Fibroblast of skin of left biceps (primary cell): ENCODE measurements at places on chromosomes 4 and X.

- no peak for DNase-seq
These were observed 49.5 kb downstream of the HTRA3 start for GRCh38 chr4:8319061-8319460.

GRCh38 chrX:40473460-40474204 lies 107.1 kb upstream of the ATP6AP2 start:
- DNase-seq: no peak

DNA sequence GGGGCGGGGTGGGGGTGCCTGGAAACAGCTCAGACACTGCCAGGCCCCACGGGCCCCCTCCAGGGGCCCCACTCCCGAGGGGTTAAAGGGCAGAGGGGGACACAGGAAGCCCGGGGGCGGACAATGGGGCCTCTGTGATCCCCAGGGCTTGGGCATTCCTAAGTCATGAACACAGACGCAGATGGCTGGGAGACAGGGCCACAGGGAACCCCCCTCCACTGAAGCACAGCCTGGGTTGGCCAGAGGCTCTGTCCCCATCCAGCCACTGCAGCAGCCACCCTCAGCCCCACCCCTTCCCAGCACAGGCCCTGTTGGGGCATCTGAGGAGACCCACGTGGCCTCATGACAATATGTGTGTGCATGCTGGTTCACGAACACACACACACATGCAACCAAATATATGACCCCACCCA lies 3.9 kb downstream of the L1CAM start:
- DNase-seq: no peak

DNA sequence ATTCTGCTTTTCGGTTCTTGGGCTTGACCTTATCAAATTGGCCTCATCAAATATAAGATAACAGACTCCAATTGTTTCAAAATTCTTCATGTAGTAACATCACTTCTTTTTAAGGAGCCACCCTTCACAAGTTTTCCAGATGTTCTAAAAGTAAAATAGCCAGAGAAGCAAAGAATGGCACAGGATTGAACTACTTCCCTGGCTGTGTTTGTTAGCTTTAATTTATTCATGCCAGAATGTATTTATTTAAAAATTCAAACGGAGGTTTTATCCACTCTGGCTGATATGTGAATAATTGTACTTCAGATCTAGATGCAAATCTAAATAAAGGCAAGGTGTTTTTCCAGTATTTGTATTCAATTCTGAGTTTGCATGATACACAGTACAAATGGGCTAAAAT lies 581.3 kb upstream of the TENM3 start:
- DNase-seq: no peak

DNA sequence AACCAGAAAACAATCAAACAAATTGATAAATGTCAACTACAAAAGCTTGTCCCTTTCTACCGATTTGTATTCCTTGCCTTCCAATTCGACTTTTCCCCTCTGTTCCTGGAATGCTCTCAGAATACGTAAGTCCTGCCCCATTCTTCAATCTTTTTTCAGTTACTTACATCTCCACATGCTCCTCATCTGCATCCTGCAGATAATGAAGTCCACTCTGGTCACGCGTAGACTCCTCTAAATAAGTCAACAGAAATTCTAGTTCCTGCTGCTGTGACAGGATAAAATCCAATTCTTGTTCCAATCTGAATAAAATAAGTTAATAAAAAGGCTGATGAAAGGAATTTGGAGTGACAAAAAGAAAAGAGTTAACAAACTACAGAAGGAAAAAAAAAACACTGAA lies 34.4 kb upstream of the RBM41 start:
- DNase-seq: no peak

- DNase-seq: no peak
These were observed 167.0 kb downstream of the ATP10D start for GRCh38 chr4:47652092-47652491.

- DNase-seq: no peak
These were observed 16.2 kb upstream of the LAMP2 start for GRCh38 chrX:120485315-120485637.

DNA sequence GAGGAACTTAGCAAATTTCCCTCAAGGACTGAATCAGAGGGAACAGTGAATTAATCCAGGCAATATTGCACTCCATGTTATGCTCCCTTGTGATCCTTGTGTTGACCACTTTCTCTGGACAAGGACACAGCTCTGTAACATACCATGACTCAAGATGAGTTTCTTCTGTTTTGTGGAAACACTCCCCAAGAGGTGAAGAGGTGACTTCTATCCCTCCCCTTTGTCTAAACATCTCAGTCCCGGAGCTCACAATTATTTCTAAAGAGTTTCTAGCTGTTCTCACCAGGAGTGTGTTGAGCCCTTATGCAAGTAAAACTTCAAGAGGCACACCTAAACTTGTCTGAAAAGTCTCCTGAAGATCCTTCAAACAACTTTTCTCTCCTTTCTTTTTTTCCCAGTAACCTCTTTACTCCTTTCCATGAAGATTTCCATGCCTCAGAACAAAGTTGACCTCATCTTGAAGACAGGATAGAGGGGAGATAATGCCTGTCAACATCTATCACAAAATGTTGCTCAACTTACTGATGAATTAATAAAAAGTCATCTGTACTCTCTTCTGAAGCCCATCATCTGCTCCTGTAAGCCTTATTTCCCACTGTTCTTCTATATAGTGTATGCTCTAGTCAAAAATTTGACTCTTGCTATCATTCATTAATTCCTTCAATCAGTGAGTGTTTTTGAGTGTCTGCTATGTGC lies 429.1 kb downstream of the SPRY1 start:
- no peak for DNase-seq

DNA sequence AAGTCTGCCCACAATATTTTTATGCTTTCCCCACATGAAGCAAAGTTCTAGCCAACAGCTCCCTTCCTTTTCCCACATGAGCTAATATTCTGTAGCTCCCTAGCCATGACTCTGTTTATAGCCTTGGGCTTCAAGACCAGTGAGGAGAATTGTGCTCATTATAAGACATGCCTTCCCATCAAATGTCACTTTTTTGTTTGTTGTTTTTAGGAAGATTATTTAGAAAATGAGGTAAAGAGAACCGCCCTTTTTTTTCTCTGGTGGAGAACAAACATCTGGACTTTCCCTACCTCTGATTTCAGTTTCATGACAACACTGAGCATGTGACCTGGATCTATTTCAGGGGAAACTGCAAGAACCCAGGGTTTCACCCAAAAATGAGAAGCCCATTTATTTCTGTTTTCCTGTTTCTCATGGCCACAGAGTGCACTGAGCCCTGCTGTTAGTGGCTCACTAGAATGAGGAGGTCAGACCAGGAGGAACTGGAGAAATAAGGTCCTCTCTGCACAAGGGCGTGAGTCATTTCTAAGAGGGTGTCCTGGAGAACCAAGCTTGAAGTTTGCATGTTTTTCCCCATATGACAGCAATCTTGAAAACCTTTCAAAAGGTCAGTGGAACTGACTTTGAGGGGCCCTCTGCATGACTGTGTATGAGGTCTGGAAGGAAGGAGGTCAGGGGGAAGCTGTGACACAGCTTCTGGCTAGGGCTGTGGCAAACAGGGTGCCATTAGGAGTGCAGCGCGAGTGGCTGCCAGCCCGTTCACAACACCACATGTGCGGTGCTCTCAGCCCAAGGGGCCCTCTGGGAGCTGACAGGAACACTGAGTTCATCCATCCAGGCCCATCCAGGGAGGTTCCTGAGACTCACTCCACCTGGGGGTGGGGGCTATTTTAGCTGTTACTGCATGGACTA lies 55.2 kb downstream of the CHST7 start:
- no peak for DNase-seq

DNA sequence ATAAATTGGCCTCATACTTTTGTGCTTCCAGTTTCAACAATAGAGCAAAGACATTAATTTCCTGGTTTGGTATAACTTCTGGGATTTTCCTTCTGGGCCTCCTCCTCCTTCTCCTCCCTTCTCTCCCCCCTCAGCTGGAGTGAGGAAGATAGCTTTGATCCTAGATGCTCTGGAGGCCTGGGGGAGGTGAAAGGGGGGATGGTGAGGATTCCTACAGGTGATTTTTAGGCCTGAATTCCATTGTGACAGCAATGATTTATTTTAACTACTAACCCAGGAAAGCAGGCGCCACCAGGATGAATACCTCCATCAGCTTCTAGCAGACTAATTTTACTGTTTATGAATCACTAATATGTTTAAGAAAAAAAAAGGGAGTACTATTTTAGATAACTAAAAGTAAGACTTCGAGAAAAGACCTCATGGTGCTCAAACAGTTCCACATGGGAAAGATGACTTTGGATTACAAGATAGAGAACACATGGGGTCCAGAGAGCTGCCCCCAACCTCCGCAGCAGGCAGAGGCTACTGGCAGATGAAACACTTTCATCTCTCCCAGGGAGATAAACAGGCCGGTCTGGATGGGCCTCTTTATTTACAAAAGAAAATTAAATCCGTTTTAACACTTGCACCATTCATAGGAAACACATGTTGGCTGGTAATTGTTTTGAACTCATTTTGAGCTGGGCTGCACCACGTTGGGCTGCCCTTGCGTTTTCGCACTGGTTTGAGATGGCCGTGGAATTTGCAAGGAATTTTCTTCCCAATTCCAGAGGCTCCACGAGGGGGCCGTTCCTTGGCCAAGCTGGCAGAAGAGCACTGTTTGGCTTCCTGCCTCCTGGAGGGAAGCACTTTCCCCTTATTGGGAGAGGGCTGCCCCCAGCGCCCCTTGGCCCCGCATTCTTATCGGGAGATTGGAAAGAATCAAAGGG lies 125.1 kb upstream of the STX18 start:
- peak; percentile 70 for DNase-seq

DNA sequence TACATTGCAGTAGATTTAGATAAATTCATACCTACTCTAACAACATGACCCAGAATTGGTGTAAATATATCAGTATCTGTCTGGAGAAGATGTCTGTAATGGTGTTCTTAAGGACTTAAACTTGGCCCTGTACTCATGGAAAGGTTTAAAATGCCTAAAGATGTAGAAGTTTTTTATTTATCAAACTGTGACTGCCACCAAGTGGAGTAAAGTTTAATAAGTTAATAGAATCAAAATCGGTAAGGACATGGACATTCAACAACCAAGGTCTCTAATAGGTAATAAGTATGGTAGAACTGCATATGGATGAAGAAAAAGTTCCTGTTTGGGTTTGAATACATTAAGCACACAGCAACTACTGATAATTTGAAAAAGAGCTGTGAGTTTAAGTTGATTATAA lies 474.0 kb upstream of the NDST3 start:
- no peak for DNase-seq

DNA sequence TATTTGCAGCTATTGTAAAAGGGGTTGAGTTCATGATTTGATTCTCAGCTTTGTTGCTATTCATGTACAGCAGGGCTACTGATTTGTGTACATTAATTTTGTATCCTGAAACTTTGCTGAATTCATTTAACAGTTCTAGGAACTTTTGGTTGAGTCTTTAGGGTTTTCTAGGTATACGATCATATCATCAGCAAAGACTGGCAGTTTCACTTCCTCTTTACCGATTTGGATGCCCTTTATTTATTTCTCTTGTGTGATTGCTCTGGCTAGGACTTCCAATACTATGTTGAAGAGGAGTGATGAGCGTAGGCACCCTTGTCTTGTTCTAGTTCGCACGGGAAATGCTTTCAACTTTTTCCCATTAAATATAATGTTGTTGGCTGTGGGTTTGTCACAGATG lies 48.1 kb downstream of the NPY1R start:
- no peak for DNase-seq

DNA sequence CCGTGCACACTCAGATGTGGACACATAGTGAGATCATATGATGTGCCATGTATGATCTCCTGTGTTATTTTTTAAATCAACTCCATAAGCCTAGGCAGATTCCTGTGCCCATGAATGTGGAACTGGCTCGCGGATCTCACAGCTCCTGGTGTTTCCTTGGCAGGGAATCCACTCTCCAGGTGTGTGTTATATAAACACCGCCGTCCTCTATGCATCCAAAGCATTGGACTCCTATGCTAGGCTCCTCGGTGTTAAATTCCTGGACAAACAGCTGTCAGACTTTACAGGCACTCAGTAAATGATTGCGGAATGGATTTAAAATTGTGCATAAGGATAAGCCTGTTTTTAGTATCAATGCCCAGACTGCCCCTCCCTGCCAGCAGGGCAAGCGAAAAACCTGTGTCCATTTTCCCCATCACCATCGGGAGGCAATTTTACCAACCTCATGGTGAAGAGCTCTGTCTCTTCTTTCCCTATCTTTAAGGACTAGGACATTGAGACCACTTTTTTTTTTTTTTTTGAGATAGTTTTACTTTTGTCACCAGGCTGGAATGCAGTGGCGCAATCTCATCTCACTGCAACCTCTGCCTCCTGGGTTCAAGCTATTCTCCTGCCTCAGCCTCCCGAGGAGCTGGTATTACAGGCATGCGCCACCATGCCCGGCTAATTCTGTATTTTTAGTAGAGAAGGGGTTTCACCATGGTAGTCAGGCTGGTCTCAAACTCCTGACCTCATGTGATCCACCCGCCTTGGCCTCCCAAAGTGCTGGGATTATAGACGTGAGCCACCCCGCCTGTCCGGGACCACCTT lies 23.6 kb upstream of the GPR78 start:
- DNase-seq: no peak

- DNase-seq: no peak
These were observed 744 bp downstream of the NPY5R start for GRCh38 chr4:163344147-163345125.

DNA sequence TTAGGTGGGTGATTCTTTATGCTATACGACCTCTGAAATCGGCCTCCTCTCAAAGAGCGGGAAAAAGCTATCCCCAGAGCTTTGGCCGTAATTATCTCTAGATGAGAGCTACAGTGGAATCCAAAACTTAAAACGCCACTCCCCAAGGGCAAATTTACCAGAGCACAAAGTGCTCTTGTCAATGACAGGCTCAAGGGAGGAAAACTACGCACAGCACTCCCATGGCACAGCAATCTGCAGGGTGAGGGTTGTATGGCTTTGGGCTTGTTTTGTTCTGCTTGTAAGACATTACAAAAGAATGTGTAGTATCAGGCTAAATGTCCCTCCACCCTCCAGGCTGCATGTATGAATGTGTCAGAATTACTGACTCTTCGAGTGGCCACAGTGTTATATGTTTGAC lies 44.0 kb downstream of the ARHGEF6 start:
- DNase-seq: no peak
